GM12864 (cell line): ENCODE measurements at places on chromosomes 6 and 20.

DNA sequence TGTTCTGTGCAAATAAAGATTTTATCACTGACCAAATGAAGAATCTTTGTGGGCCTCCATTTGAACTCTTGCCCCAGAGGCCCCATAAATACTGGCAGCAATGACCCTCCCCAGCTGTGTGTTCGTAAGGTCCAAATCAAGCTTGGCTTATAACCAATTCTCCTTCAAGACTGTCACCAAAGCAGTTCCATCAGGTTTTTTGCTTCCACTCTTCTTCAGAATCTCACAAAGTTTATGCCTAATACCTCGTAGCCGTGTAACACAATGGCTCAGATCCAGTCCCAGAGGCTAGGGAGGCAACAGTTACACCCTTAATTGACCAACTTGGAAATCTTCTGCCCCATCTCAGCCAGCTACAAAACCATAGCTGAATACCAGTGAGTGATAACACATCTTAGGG is 120.5 kb downstream of the HIVEP2 start:
- DNase-seq = no peak

- DNase-seq = no peak
Observed at GRCh38 chr6:84514089-84514971, 250.1 kb downstream of the TBX18 start.

GRCh38 chr6:44856479-44856878 is 469.0 kb downstream of the CDC5L start:
- no peak for DNase-seq

GRCh38 chr6:90709431-90709996 is 122.6 kb upstream of the MAP3K7 start:
- DNase-seq = no peak

- DNase-seq = no peak
Observed at GRCh38 chr6:134875367-134875766, 74.5 kb downstream of the ALDH8A1 start.

GRCh38 chr6:36075656-36076055 is 48.0 kb downstream of the MAPK14 start:
- DNase-seq = no peak

GRCh38 chr6:140932909-140933308 is 1199.8 kb upstream of the GJE1 start:
- DNase-seq = no peak

- DNase-seq = no peak
Observed at GRCh38 chr20:6732001-6732447, 35.5 kb upstream of the BMP2 start.

DNA sequence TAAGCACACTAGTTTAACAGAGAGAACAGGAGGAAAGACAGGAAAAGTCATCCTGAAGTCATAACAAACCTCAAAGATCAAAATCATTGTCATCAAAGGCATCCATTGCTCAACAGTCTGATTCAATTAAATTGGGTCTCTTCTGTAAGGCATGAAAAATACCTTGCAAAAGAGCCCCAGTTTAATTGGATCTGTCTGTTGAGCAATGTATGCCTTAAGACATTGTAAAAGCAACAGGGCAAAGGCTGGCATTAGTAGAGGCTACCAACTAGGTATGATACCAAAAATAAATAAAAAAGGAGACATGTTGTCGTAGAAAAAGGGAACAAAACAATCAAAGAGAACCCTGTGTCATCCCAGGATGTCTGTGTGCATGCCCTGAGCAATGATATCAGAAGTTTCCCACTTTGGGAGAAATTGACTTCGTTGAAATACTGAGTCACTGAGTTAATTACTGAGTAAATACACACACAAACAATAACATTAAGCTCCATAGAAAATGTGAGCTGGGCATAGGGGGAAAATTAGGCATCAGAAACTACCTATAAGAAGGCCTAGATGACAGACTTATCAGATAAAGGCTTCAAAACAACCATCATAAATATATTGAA is 1013.8 kb upstream of the CITED2 start:
- DNase-seq = no peak

GRCh38 chr6:40714576-40715564 is 127.7 kb upstream of the LRFN2 start:
- no peak for DNase-seq

DNA sequence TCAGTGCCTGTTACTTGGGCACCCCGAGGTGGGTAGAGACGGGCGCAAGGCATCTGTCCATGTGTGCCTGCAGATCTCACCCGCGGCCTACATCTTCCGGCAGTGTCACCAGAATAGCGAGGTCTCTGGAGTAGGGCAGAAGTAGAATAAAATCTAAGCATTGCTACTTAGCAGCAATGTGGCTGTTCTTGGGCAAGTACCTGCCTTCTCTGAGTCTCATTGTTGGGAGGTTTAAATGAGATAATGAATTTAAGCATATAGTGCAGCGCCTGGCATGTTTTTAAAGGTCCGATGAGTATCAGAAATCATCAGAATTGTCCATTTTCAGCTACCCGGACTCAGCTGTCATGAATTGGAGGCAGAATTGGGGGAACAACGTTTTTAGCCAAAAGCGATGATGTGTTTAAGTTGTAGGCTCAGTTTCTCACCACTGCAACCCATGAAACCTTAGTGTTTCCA is 800 bp downstream of the ABCC10 start:
- no peak for DNase-seq

DNA sequence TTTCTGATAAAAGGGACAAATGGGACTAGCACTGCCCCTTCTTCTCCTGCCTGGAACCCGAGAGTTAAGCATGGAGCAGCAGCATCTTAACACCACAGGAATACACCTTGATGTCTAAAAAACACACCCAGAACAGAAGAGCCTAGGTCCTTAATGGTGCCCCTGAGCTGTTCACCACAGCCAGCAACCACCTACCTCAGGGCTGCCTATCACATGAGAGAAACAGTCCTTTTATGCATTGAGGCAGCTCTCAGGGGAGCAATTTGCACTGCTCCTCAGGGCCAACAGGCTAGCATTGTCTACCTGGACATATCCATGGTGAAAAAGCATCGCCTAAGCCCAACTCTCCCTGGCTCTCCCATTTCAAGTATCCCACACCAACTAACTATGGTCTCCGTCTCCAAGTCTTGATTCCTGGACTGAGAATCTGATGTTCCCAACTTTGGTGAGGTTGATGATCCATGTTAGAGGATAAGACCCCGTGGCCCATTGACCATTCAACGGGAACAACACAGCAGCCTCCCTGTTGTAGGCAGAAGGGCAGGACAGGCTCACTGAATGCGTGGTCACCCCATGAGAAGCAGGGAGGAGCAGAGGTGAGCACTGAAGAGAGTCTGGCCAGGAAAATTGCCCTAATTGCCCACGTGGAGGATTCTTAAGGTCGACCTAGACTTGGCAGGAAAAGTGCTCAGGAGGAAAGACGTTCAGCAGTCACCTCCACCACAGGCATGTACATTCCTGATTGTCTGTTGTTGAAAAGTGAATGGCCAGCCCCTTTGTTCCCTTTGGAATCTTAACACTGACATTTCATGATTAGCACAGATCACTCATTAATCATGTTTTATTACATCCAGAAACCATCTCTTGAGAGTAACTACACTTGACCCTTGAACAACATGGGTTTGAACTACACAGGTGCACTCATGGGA is 4.2 kb upstream of the APMAP start:
- no peak for DNase-seq

GRCh38 chr6:15449011-15449410 is 203.1 kb downstream of the JARID2 start:
- DNase-seq = no peak

- DNase-seq = no peak
Observed at GRCh38 chr6:72365773-72366172, 256.1 kb upstream of the KCNQ5 start.

DNA sequence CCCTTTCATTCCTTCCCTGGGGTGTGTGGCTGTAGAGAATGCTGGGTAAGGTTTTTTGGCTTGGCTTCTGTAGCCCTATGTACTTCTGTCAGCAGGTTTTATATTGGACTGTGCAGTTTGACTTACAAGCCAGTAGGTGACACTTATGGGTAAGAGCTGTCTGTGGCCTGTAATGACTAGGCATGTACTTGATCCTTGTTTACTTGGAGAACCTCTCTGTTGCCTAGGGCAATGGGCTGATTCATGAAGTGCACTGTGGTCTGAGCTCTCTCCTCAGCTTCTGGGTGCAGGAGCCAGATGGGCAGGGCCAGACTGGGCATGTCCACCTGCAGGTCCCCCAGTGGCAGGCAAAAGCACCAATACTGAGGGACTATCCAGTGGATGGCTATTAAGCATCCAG is 544.6 kb downstream of the ADGRB3 start:
- no peak for DNase-seq

DNA sequence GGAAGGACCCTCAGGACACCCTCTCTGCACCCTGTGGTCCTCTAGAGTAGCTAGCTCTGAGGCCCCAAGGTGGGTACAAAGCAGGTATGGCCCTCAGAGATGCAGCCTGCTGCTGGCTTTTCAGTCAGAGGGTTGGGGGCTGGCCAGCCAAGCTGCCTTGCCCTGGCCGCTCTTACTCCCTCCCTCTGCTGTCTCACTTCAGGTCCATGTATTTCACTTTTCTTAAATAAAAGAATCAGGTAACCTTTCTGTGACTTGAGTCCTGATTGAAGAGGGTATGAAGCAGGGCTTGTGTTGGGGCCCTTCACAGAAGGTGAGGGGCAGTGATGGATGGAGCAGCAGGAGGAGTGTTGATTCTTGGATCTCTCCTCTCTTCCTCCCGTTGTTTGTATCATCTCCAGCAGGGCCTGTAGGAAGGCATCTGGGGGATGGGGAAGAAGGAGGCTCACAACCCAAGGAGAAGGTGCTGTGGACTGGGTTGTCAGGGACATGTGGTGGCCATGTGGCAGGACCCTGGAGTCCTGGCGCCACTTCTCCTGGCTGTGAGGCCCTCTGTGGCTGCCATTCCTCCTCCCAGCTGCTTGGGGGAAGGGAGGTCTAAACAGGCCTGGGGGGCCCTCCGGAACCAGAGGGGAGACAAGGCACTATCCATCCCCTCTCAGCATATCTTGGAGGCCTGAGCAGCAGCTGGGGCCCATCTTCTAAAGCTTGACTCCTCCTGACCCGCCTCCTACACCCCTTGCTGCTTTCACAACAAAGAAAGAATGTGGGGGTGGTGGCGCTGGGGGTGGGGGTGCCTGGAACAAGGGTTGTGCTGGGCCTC is 1.1 kb upstream of the PTK7 start:
- DNase-seq = no peak

DNA sequence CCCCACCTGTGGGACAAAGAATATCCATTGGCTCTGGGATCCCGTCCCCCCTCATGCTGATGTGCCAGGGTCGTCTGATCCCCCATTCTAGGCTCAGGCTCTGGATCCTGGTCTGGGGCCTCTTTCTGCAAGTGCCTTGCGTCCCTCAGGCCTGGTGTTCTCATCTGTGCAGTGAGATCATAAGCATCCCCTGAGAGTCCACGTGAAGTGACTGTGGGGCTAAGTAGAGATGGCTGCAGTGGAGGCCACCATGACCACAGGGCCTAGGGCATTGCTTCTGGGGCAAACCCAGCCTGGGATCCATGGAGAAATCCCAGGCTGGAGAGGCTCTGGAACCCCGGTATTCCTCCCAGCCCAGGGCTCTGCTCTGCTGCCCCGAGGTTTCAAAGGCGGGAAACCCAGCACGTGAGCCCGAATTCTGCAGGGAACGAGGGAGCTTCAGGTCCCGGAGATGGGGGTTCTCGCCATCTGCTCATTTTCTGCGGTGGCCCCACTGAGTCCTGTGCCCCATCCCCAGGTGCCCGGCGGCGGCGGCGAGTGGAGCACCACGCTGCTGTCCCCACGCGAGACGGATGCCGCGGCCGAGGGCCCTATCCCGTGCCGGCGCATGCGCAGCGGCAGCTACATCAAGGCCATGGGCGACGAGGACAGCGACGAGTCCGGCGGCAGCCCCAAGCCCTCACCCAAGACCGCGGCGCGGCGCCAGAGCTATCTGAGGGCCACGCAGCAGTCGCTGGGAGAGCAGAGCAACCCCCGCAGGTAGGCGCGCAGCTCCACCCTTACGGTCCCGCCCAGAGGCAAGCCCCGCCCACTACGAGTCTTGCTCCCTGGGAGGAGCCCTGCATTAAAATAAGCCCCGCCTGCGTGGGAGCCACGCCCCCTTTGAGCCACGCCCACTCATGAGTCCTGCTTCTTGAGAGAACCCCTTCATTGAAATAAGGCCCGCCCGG is 105.5 kb upstream of the MYL9 start:
- no peak for DNase-seq

DNA sequence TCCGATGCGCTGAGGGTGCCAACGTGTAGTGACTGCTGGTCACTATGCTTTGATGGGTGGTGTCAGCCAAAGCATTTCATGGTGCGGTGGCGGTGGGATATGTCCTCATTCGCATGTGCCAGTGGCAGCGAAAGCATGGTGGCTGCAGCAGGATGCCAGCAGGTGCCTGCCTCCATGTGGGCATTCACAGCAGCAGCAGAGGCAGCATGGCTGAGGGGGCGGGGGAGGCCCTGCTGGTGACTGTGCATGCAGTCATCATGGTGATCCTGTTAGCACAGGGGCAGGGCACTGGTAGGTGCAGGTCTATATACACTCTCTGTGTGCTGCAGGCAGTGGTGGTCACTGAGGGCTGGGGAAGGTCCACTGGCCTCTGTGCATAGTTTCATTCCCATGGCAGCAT is 22.0 kb downstream of the FIG4 start:
- no peak for DNase-seq

DNA sequence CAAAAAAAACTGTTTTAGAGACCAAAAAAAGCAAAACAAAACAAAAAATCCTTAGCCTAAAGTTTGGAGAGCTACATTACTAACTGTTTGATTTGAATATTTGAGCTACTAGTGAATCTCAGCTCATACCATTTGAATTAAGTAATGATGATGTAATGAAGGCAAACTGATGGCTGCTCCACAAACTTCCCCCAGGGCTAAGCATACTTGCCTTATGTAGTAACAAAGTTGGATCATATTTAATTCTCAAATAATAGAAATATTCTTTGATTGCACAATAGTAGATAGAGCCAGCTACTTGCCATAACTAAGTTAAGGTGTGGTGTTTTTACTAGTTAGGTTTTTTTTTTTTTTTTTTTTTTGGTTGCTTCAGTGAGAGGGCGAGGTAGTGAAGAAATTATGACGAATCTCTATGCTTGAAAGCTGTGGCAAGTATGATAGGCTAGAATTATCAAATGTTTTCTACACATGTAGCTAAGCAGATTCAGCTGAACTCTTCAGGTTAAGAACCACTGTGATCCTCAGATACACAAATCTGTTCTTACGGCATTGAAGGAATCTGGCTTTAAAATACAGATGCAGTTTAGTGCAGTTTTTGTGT is 2.9 kb downstream of the RAB32 start:
- no peak for DNase-seq

DNA sequence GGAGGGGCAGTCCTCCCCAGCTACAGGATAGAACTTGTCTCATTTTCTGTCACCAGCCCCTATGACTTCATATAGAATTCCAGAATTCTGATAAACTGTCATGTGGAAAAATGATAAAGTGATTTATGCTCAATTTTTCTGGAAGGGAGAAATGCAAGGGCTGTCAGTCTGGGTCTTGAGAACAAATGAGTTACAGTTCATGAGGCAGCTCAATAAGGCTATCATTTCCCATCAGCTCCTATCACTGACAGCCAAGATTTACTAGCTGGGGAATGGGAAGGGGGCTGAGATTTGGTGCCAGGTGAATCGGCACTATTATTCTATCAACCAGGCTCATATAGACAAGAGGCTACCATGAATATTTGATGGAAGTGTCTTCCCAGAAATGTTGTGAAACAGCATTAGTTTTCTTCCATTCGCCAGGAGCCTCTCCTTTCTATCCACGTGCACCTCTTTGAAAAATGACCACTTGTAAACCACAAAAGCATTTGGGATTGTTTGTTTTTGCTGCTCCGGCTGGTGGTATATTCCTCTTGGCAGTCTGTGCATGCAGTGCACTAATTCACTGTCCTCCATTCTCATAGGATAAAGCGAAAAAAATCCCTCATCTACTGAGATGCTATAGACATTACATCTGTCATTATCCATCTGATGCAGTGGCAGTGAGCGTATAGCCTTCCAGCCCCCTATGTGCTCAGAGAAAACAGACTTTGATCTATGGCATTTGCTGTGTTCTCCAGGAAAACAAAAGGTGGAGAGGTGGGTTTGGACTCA is 528.7 kb upstream of the RNF217 start:
- DNase-seq = no peak
